Stimulated activated CD8-positive, alpha-beta memory T cell treated with anti-CD3 and anti-CD28 coated beads, Interleukin-15, amount 100 ng/mL, for 24 hours (primary cell): ENCODE measurements at places on chromosomes 2 and 18.

DNA sequence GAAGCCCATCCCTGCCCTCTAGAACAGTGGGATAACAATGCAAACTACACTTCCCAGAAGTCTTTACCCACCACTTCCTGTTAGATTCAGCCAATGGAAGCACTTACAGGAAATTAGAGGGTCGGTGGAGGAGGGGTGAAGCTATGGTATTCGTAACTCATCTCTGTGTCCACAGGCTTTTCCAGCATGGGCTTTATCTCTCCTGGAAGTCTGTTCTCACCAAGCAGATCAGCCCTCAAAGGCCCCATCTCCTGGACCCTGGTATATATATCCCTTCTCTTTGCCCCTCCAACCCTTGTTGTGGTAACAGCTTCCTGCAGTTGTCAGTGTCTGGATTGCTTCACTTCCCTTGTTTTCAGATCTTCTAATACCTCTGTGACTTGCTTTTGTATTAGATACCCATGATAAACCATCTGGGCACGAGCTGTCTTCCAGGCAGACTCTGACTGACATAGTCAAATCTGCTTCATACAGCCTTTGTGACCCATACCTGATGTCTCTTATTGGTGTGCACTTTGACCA is 475.0 kb upstream of the POU3F3 start:
- no peak for DNase-seq

- DNase-seq, result no peak
These were observed 30.4 kb upstream of the RAB6D start for GRCh38 chr2:131394147-131394931.

DNA sequence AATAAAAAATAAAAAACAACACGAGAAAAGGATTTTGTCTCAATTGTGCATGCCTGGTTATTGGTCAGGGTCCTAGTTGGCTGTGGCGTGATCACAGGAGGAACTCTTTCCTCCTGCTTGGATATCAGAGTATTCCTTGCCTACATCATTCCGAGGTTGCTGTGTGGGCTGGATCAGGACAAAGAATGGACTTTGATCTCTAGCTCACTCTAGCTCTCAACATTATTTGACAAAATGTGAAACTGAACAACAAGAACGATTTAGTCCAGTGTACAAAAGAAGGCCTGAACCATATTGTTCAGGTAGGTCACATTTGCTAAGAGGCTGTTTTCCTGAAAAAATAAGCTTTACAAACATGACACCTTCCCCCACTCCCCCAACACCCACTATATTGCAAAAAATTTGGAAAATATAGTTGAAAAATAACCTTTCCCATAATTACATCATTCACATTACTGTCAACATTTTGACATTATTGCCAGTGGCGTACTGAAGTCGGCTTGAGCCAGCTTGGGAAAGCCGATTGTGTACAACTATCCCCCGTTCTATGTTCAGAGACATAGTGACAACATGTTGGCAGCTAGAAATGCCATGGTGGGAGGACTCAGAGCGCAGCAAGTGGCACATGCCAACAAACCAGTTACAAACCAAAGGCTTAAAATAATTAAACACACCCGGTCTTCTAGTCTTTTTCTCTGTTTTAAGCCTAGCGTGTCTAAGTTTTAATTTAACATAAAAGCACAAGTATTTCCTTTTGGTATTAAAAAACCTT is 179.0 kb downstream of the LPIN1 start:
- DNase-seq, result no peak

DNA sequence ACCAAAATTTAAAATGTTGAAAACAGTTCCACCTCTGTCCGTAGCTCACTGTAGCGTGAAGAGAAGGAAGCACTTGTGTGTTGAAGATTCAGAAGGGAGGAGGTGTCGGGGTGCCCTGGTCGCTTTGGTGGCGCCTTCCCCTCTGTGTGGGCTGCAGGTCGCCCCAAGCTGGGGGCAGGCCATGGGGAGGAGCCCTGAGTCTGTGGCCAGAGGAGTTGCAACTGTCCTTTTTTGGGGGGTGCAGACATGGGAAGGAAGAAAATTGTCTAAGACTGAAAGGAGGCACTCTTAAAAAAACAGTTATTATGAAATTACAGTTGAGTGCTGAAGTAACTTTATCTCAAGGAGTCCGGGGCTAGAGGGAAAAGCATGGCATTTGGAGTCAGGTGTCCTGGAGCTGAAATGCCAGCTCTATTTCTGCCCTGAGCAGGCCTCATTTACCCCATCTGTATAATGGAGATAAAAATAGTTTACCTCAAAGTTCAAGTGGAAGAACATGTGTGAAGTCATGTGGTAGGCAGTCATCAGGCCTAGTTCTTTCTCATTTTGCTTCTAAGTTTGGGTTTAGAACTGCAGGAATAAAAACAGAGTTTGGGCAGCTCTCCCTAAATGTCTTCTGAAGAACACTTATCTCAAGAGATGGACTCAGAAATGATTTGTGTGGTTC is 82.1 kb downstream of the RNF144A start:
- DNase-seq, result no peak

- DNase-seq, result no peak
These were observed 208.0 kb downstream of the SRBD1 start for GRCh38 chr2:45403036-45403435.

GRCh38 chr2:217938036-217938435 is 64.8 kb downstream of the TNS1 start:
- DNase-seq, result no peak

DNA sequence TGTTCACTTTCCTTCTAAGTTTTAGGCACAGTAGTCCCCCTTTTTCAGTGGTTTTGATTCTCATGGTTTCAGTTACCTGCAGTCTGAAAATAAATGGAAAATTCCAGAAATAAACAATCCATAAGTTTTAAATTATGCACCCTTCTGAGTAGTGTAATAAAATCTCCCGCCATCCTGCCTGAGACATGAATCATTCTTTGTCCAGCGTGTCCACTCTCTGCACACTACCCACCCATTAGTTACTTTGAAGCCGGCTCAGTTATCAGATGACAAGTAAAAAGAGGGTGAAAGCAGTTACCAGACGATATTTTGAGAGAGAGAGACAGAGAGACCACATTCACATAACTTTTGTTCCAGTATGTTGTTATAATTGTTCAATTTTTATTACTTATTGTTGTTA is 400.5 kb downstream of the TMX3 start:
- no peak for DNase-seq

DNA sequence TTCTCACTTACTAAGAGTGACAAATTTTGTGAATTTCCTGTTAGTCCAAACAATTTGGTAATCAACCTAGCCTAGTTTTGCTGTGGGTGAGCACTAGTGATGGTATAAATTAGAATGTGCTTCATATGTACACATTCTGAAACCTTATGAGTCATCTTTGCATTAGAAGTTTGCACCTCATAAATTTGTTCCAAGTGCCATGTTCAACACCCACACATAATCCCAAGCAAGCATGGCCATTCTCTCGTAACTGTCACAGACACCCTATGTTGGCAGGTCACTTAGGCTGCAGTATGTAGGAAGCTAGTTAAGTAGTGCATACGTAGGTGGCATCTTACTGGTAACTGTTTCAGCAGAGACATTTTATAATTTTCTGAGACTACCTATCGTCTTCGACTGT is 46.9 kb downstream of the NAB1 start:
- no peak for DNase-seq

DNA sequence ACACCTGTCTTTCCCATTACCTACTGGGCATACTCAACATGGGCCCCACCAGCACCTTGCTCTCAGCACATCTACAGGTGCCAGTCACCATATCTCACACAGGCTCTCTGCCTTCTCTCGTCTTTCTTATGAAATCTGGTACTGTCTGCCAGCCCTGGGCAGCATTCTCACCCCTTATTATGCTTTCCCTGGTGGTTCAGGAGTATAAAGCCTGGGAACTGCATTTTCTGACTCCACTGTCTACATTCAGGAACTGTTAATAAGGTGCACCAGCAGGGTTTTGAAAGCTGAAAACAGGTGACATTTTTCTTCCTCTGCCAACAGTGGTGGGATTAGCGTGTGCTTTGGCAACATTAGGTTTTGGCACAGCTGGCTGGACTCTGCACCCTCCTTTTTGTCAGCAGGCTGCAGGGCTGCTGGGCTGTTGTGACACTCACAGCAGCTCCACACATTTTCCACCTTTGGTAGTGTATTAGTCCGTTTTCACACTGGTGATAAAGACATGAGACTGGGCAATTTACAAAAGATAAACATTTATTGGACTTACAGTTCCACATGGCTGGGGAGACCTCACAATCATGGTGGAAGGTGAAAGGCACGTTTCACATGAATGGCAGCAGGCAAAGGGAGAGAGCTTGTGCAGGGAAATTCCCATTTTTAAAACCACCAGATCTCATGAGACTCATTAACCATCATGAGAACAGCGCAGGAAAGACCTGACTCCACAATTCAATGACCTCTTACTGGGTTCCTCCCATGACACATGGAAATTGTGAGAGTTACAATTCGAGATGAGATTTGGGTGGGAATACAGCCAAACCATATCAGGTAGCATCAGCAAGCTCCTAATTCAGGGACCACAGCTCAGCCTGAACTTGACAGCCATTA is 343.1 kb upstream of the LYPD1 start:
- no peak for DNase-seq

GRCh38 chr2:98730053-98730706 is 752 bp downstream of the MGAT4A start:
- no peak for DNase-seq

DNA sequence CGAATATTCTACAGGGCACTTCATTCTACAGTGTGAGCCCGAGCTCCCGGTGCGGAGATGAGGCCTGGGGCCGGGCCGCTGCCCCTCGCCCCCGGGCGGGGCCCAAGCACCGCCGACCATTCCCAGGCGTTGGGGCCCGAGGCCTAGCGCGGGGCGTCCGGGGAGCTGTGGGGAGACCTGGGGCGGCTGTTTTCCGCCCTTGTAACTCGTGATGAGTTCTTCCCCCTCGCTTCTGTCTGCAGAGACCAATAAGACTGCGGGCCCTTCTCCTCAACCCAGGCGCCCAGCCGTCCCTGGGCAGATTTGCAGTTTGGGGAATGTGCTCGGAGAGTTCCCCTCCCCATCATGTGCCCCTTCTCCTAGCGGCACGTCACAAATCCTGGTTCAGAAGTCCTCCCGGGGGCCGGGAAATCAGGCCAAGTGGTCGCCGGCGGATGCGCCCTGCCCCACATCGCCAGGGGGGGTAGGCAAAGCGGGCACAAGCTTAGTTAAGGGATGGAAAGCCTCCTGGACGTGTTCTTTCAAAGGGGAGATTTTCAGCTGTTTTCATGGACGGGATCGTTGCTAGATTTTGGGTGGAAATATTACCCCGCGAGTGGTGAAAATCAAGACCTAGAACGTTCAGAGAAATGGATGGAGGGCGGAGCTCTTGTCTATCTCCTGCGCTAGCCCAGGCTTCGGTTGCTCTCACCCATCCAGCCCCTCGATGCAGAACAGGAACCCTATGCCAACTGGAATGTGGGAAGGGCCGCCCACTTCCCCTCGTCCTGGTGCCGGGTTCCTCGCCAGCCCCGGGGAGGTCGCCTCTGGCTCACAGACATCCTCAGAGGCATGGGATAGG is 18.8 kb upstream of the HAAO start:
- no peak for DNase-seq

DNA sequence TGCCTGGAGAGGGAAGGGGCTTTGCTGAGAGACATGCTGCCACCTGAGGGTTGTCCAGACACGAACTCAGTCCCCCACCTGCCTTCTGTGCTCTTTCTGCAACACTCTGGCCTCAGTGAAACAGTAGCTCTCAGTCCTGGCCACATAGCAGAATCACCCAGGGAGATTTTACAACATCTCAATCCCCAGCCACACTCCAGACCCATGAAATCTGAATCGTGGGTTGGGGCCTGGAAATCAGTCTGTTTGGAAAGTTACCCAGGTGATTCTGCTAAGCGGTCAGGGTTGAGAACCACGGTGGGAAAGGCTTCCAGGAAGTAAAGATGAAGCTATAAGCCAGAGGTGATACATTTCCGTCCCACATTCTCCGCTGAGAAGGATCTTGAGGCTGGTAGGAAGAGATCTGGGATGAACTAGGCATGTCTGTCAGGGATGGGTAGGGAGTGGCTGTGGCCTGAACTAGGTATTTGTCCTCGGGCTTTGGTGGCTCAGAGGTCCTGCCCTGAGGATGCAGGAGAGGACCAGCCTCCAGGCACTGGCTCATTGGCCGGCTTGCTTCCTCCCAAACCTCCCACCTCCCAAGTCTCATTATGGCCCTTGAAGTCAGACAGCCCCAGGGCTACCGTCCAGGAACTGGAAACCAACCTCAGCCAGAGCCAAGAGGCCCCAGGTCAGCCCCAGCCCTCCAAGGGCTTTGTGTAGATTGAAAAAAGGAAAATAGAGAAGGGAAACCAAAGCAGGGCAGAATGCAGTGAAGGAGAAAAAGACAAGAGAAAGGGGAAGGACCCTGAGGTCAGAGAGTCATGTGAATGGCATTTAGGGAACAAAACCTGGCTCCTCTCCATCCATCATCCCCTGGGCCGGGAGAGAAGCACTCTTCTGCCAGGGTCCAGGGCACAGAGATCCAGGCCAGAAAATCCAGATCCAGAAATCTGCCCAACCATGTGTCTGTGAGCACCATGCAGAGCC is 119.6 kb downstream of the ZFP36L2 start:
- no peak for DNase-seq

DNA sequence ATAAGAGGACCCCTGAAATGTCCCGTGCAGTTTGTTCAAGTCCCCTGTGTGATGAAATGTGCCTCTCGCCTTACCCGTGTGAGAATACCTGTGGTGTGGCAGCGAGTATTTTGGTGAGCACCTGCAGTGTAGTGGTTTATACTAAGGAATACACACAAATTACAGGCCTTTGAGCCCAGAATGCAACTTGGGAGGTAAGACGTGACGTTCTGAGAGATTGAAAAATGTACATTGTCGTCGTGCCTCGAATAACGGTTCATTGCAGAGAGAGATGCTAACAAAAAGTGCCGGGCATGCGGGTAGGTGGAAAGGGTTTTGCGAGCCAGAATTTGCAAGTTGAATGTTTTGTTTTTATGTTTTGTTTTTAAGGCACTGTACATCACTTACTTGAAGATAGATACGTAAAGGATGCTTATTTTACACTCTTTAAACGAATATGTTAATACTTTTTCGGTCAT is 867 bp downstream of the RBBP8 start:
- DNase-seq, result no peak

DNA sequence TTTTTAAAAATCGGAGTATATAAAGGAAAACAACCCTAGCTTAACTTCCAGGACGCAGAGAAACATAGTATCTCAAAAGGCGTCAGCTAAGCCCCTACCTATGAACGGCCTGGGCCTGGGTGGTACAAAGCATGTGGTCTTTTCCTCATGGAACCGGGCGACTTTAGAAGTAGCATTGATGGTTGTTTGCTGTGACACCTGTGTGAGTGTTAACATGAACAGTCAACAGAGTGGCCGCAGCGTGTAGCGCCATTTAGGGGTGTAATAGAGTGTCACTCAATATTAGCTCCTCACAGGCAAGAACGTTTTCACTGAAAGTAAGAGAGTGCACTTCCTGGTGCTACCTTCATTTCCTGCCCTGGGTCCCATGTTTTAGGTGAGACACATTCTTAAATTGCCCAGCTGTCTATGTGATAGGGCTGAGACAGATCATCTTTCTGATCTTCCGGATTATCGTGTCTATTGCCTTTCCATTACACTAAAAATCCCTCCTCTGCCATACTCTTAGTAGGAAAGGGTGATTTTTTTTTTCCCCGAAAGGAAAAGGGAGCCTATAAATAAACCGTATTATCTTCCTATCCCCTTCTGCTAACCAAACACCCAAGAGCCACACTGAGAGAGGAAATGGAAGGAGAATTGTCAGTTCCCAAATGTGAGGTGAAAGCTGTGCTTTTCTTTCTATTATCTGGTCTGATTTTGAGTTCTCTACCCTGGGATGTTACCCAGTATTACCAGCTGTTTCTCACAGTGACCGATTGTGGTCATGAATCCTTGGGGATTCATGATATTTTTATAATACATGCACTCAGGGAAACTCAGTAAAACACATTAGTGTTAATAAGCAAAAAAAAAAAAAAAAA is 1.3 kb downstream of the GORASP2 start:
- no peak for DNase-seq

GRCh38 chr2:46650556-46651001 is 171.2 kb downstream of the TMEM247 start:
- DNase-seq, result peak; percentile 23
